ENCODE measurements at places on chromosomes 5 and 9.
A peak's percentile ranks its signal among the peaks of the same experiment; 100 is the strongest.

GRCh38 chr9:34570809-34571480, 18.6 kb downstream of the CNTFR start:
- DNase-seq, result no peak

DNA sequence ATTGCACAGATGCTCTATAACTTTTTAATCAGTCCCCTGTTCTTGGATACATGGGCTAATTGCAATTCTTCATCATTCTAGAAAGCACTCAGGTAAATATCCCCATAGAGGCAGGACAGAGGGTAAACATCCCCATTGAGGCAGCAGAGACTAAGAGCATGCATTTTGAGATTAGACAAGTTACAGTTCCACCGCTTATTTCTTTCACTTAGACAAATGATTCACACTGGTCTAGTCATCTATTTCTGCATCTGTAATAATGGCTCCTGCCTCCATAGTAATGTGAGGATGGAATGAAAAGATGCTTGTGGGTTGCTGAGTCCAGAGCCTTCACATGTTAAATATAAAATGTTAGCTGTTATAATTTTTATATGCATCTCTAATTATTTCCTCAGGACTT, 276.9 kb downstream of the ARHGAP26 start:
- DNase-seq, result no peak

DNA sequence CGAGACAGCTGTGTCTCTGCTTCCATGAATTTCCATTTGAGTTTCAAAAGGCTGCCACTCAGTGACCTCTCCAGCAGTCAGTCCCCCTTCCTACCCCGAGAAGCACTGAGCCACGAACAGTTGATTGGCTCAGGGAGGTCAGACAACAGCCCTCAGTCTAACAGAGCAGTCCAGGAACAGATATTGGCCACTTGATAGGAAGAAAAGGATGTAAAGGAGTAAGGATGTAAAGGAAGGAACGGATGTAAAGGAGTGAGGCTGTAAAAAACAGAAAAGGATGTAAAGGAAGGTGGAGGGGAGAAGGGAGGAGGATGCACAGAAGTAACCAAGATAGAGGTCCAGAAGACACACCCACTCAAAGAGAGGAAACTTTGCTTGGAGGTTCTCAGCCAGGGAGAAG, 3.2 kb upstream of the NR4A3 start:
- no peak for DNase-seq

DNA sequence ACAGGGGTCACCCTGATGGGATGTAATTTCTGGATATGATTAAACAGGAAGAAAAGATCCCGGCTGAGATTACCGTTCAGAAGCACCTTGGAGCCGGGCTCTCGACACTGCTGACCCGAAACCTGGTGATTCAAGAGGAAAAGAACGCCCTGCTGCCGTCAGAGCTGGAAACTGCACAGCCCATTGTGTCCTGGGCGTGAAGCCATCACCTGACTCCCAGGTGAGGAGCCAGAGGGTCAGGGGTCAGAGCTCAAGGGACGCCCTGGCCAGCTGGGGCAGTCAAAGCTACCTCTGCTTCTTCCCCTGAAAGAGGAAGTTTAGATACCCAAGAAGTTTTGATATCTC, 17.8 kb upstream of the SLC12A7 start:
- no peak for DNase-seq

DNA sequence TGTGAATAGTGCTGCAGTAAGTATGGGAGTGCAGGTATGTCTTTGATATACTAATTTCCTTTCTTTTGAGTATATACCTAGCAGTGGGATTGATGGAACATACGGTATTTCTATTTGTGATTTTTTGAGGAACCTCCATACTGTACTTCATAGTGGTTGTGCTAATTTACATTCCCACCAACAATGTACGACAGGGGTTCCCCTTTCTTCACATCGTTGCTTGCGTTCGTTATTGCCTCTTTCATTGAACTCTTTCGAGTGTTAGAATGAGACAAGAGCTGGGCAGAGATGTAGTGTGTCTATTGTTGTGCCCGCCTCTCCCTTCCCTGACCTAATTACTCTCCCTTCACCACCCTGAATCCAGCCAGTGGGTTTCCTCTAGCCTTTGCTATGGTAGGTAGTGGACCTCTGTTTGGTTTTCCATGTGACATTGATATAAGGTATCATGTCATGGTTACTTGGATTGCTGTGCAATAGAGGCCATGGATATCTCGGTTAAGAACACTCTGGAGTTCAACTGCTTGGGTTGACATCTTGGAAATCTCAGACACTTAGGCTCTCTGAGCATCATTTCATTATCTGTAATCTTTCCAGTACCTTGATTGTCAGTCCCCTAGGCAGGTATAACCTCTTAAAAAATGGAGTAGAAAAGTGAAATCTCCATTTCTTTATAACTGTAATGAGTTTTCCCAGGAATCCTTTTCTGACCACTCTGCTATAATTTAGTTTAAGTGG, 19.5 kb downstream of the AOPEP start:
- no peak for DNase-seq

GRCh38 chr9:121807823-121808278, 156.4 kb downstream of the DAB2IP start:
- peak; percentile 32 for DNase-seq

GRCh38 chr5:179129607-179130071, 69.5 kb downstream of the ZNF354C start:
- no peak for DNase-seq

DNA sequence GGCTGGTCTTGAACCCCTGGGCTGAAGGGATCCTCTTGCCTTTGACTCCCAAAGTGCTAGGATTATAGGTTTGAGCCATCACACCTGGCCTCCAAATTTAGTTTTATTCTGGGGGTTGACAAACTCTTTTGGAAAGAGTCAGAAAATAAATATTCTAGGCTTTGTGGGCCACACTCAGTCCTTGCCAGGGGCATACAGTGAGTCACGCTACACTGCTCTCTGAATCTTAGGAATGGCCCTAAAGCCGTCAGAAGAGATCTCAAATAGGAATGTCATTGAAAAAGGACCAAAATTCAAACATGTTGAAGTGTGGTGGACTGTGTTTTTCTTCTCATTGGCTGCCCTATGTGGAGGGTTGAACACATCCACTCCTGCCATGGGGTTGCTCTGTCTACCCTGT, 127.7 kb upstream of the BASP1 start:
- no peak for DNase-seq

DNA sequence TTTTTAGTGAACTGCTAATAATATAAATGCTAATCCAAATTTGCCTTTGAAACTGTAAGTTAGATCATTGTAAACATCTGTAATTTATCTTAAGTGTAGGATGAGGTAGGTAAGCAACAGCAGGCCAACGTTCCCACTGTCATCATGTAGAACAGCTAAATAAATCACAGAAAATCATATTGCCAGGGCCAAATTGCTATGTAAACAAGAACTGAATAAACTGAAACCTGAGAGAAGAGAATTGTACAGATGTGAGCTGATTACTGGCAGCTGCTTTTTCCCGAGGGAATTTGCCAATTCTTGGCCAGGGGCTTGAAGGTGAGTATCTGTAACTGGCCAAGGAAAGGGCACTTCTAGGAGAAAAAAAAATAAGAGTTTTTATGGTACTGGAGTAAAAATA, 97.6 kb downstream of the CDH10 start:
- DNase-seq, result peak; percentile 49

DNA sequence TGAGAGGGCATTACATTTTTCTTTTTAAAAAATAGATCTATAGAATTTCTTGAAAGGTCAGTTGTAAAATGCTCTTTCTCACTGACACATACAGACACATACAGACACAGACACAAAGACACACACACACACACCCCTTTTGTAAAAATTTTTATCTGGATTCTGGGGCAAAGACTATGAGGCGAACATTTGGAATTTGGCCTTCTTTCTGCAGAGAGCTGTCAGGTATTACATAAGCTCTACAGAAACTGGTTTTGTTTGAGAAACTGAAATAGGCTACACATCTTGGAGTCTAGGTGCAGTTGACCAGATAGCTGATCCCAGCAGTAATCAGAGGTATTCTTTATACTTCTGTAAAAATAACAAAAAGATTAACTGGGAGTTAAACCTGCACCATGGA, 315.9 kb upstream of the RPS23 start:
- DNase-seq, result no peak

- DNase-seq, result no peak
Observed at GRCh38 chr9:89742660-89743059, 137.8 kb downstream of the GADD45G start.

GRCh38 chr5:68435611-68436010, 220.1 kb downstream of the PIK3R1 start:
- no peak for DNase-seq

DNA sequence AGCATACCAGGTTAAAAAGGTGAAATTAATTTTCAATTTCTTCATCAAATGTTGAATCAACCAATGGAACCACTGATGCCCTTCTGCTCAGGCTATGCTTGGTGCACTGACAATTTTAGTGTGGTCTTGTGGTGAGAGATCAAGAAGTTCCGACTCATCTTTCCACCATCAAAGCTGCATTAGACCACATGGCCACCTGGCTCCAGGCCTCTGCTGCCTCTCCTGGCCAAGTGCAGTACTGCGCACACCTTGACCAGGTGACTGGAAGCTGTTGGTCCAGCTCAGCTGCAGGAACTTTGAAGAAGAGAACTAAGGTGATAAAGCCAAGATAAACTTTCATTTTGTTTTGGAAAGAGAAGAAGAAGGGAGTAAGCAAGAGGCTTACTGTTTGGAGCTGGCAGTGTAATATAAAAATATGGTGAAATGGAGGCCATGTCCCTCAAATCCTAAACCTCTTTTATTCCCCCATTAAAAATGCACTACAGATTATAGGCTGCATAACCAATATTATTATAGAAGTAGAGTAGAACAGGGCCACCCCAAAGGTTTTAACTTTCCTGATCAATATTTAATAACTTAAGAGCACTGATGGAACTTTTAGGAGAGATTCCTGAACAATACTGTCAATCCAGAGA, 315.5 kb upstream of the C9orf72 start:
- DNase-seq, result no peak

DNA sequence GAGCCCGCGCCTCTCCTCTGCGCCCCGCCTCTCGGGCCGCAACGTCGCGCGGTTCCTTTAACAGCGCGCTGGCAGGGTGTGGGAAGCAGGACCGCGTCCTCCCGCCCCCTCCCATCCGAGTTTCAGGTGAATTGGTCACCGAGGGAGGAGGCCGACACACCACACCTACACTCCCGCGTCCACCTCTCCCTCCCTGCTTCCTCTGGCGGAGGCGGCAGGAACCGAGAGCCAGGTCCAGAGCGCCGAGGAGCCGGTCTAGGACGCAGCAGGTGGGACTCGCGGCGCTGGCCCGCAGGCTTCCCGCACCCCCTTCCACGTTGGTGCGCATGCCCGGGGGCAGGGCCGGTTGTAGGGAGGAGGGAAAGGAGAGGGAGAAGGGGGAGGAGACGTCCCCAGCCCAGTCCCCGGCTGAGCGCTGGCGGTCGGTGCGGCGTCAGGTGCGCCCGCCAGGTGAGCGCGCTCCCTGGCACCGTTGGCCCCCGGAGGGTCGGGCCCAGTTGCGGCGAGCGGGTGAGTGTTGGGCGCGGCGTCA, at the start of gene OCLN:
TSS of gene OCLN (plus strand) at position 400 of the 532 bp plus-strand sequence. CDS start 11,455 bp downstream, outside the sequence.
- DNase-seq, result no peak

DNA sequence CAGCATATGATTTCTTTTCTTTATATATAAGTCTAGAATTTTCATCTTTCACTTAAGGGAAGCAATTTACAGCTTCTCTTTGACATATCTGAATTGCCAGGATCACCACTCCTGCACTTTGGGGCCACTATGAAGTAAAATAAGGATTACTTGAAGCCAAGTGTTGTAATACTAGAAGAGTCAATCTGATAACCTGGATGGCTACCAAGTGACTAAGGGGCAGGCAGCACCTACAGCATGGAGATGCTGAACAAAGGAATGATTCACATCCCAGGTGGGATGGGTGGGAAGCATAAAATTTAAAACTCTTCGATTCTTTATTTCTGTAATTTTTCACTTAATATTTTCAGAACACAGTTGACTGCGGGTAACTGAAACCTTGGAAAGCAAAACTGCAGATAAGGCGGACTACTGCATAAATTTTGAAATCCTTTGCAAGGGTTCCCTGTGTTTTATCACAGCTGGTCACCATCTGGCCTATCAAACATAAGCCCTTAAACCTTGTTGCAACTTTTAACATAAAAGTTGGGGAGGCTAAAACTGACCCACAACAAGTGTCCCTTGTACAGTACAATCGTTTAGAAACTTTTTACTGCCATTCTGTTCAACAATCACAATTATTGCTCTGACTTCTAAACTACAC, 31.2 kb downstream of the NR3C1 start:
- DNase-seq, result no peak

Measured in hindlimb muscle (tissue), 1 donor.